ENCODE measurements at places on chromosomes 6 and 20.
A peak's percentile ranks its signal among the peaks of the same experiment; 100 is the strongest.

- DNase-seq, result no peak
Observed at GRCh38 chr20:9051508-9051907, 17.4 kb upstream of the PLCB4 start.

DNA sequence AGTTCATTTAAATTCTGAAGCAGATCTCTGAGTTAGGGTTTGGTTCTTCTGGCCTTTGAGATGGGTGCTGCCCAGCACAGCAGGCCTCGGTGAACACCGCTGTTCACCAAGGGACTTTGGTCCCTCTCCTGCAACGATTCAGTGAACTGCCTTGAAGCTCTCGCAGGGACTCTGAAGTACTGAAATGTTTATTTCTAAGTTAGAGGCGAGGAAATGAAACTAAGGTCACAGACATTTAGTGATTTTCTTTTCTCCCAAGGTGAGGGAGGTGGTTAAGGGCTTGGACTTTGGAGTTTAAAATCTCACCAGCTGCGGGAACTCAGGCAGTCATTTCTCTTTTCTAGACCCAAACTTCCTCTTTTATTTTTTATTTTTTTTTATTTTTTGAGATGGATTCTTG, 26.2 kb downstream of the E2F3 start:
- no peak for DNase-seq

GRCh38 chr6:139372326-139373153, 1.9 kb downstream of the CITED2 start:
- no peak for DNase-seq

- no peak for DNase-seq
Observed at GRCh38 chr6:27312950-27313271, 838 bp upstream of the POM121L2 start.

GRCh38 chr6:89289710-89290109, 25.4 kb downstream of the GABRR2 start:
- no peak for DNase-seq

GRCh38 chr20:3166338-3166912, 6.8 kb upstream of the FASTKD5 start:
- no peak for DNase-seq

GRCh38 chr6:43779852-43780236, 9.8 kb downstream of the VEGFA start:
- no peak for DNase-seq

GRCh38 chr20:10591946-10592521, 81.8 kb downstream of the JAG1 start:
- no peak for DNase-seq

DNA sequence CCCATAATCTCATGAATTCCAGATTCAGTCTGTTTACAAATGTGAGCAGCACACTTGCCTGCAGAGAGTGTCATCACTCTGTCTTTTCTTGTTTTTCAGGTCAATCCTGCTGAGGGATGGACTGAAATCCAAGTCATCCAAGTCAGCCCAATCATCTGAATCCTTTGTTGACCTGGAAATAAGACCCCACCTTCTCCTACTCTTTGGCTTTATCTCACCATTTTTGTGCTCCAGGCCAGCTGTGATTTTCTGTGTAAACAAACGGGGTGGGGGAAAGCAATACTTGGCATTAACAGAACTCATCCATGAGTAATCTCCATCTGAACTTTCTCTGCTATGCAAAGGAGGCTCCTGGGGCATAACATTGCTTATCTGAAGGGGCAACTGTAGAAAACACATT, 16.9 kb upstream of the GSTA4 start:
- DNase-seq, result no peak

DNA sequence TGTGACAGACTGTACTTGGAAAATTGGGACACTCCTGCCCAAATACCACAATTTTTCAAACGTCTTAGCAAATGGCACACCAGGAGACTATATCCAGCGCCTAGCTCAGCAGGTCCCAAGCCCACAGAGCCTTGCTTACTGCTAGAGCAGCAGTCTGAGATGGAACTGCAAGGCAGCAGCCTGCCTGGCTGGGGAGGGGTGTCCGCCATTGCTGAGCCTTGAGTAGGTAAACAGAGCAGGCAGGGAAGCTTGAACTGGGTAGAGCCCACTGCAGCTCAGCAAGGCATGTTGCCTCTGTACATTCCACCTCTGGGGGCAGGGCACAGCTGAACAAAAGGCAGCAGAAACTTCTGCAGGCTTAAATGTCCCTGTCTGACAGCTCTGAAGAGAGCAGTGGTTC, 1003.3 kb upstream of the MAP3K7 start:
- DNase-seq, result no peak

GRCh38 chr6:143542888-143543287, 31.4 kb upstream of the FUCA2 start:
- no peak for DNase-seq

- DNase-seq, result no peak
Observed at GRCh38 chr20:42611423-42611822, 578.3 kb downstream of the PTPRT start.

- peak; percentile 10 for DNase-seq
Observed at GRCh38 chr6:32825966-32826365, 9.2 kb upstream of the HLA-DOB start.

- DNase-seq, result no peak
Observed at GRCh38 chr20:63767456-63767855, 27.9 kb downstream of the SLC2A4RG start.

- DNase-seq, result no peak
Observed at GRCh38 chr20:5667705-5668528, 82.3 kb upstream of the SHLD1 start.

GRCh38 chr6:11110921-11111768, at the start of gene ERVFRD-1:
Gene ERVFRD-1, minus strand, starts transcription at chr6:11111725. Its CDS starts 6,415 bp downstream, at chr6:11105310.
- no peak for DNase-seq

- DNase-seq, result no peak
Observed at GRCh38 chr6:74577619-74578018, 628.2 kb downstream of the COL12A1 start.

GRCh38 chr20:50376179-50376887, 133.8 kb upstream of the PTPN1 start:
- no peak for DNase-seq

- no peak for DNase-seq
Observed at GRCh38 chr20:40519918-40520317, 169.1 kb downstream of the MAFB start.

Measured in cerebellum (tissue), 4 donors.